ENCODE measurements at places on chromosomes 2 and 18.

GRCh38 chr2:74436111-74436805 lies 5.5 kb downstream of the RTKN start:
- no peak for DNase-seq
- H3K27me3 ChIP-seq: peaks cover 25% of the 10 kb centered on the region
- peaks cover 11% of the 10 kb centered on the region for H3K4me1 ChIP-seq
- no peak overlapping the region for H3K27ac ChIP-seq
- no peaks in the 10 kb centered on the region for H3K36me3 ChIP-seq

- no peaks in the 10 kb centered on the region for H3K36me3 ChIP-seq
- no peak overlapping the region for H3K27ac ChIP-seq
- DNase-seq: no peak
- H3K27me3 ChIP-seq: no peaks in the 10 kb centered on the region
Measured at GRCh38 chr18:58349650-58350049, 279.2 kb downstream of the ALPK2 start.

DNA sequence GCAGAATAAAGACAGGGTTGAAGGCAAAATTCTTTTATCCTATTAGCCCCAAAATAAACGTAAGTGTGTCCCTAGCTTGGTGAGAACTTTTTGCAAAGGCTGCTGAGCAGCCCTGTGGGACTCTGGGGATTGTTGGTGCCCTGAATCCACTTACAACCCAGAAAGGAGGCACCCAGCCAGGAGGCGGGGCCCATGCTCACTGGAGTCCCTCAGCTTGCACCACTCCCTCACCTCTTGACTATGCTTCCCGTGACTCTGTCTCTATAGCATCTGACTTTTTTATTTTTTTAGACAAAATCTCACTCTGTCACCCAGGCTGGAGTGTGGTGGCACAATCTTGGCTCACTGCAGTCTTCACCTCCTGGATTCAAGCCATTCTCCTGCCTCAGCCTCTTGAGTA lies 15.8 kb upstream of the COL6A3 start:
- no peaks in the 10 kb centered on the region for H3K36me3 ChIP-seq
- peaks cover 97% of the 10 kb centered on the region for H3K4me1 ChIP-seq
- H3K27ac ChIP-seq: no peak overlapping the region
- H3K4me3 ChIP-seq: no peak overlapping the region
- peak; percentile 63 for DNase-seq

- peak overlapping the region; percentile 66 for H3K27ac ChIP-seq
- H3K4me1 ChIP-seq: peaks cover 6% of the 10 kb centered on the region
- H3K27me3 ChIP-seq: no peaks in the 10 kb centered on the region
- no peak for DNase-seq
Measured at GRCh38 chr2:179963626-179964025, 43.5 kb downstream of the CWC22 start.

- H3K36me3 ChIP-seq: no peaks in the 10 kb centered on the region
- H3K4me1 ChIP-seq: no peaks in the 10 kb centered on the region
- H3K27ac ChIP-seq: no peak overlapping the region
- no peak for DNase-seq
Measured at GRCh38 chr2:5921081-5921642, 229.0 kb downstream of the SOX11 start.

GRCh38 chr2:26472821-26473655 lies 4.9 kb downstream of the OTOF start:
- H3K27me3 ChIP-seq: no peaks in the 10 kb centered on the region
- no peak overlapping the region for H3K27ac ChIP-seq

GRCh38 chr2:240142256-240142775 lies 1.9 kb upstream of the OTOS start:
- DNase-seq: no peak
- no peaks in the 10 kb centered on the region for H3K36me3 ChIP-seq
- no peak overlapping the region for H3K27ac ChIP-seq
- no peaks in the 10 kb centered on the region for H3K27me3 ChIP-seq

GRCh38 chr2:26627350-26628105 lies 13.6 kb downstream of the CIB4 start:
- H3K4me1 ChIP-seq: no peaks in the 10 kb centered on the region
- peaks cover 3% of the 10 kb centered on the region for H3K27me3 ChIP-seq
- no peak overlapping the region for H3K4me3 ChIP-seq
- H3K36me3 ChIP-seq: no peaks in the 10 kb centered on the region
- DNase-seq: no peak

GRCh38 chr2:207515671-207516070 lies 14.1 kb upstream of the CREB1 start:
- H3K4me1 ChIP-seq: peaks cover 44% of the 10 kb centered on the region
- no peaks in the 10 kb centered on the region for H3K36me3 ChIP-seq
- H3K27ac ChIP-seq: peak overlapping the region; percentile 62

- H3K27ac ChIP-seq: no peak overlapping the region
- no peaks in the 10 kb centered on the region for H3K27me3 ChIP-seq
- DNase-seq: no peak
- no peak overlapping the region for H3K4me3 ChIP-seq
Measured at GRCh38 chr2:9050122-9050809, 46.8 kb upstream of the MBOAT2 start.

DNA sequence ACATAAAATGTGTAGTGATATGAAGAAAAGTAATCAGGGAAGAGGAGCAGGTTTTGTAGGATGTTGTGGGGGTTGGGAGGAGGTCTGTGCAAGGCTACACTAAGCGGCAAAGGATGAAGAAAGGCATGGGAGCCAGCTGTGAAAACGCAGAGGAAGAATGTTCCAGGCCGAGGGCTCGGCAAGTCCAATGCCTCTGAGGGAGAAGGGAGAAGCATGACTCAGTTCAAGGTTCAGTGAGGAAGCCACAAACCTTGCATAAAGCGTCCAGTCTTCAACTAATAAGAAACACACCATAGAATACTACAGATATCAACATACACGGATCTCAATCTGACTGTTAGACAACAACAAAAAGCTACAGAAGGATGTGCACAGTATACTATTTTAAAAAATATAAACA lies 16.2 kb downstream of the EPB41L3 start:
- H3K4me3 ChIP-seq: no peak overlapping the region
- H3K27ac ChIP-seq: no peak overlapping the region
- H3K4me1 ChIP-seq: peaks cover 2% of the 10 kb centered on the region
- no peaks in the 10 kb centered on the region for H3K36me3 ChIP-seq
- no peak for DNase-seq
- peaks cover 23% of the 10 kb centered on the region for H3K27me3 ChIP-seq

DNA sequence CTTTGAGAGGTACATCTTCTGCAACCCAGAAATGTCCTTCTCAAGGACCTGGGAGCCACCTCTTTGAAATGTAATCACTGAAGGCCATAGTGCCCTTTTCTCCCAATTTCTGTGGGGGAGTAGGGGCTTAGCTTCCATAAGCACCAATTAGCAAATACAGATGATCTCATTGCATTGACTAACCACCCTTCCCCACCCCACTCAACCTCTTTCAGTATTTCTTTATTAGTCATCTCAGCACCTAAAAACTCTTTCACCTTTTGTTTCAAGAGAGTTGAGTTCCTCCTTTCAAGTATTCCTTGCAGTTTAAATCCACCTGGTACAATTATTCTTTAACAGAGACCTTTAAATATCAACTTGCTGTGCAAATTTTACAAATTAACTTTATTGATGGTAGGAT lies 1011.8 kb upstream of the CDH2 start:
- no peak overlapping the region for H3K27ac ChIP-seq
- H3K4me3 ChIP-seq: no peak overlapping the region
- no peaks in the 10 kb centered on the region for H3K36me3 ChIP-seq
- H3K4me1 ChIP-seq: no peaks in the 10 kb centered on the region
- no peaks in the 10 kb centered on the region for H3K27me3 ChIP-seq

DNA sequence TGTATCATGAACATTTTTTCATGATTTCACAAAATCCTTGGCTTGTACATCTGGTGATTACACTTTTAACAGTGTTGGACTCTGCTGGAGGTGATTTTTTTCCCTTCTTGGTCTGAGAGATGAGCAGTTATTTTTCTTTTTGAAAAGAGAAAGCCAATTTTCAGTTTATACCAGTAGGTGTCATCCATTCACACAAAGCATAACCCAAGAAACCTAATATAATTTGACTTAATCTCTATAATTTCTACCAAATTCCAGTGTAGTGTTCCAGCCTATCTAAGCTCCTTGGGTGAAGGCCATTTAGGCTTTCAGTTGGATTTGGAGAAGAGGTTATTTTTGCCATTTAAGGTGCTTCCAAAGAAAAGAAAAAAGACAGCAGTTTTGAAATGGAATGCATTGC lies 7.7 kb upstream of the ICOS start:
- DNase-seq: no peak
- peaks cover 43% of the 10 kb centered on the region for H3K4me1 ChIP-seq
- H3K36me3 ChIP-seq: peaks cover 15% of the 10 kb centered on the region
- no peak overlapping the region for H3K27ac ChIP-seq

GRCh38 chr2:181741756-181742155 lies 61.4 kb upstream of the NEUROD1 start:
- H3K27me3 ChIP-seq: no peaks in the 10 kb centered on the region
- H3K27ac ChIP-seq: no peak overlapping the region
- no peaks in the 10 kb centered on the region for H3K36me3 ChIP-seq
- H3K4me3 ChIP-seq: no peak overlapping the region
- no peak for DNase-seq

GRCh38 chr2:6909431-6910385 lies 7.5 kb upstream of the RNF144A start:
- H3K4me1 ChIP-seq: peaks cover 89% of the 10 kb centered on the region
- peak overlapping the region; percentile 65 for H3K4me3 ChIP-seq
- DNase-seq: peak; percentile 64
- H3K27ac ChIP-seq: peak overlapping the region; percentile 100
- no peaks in the 10 kb centered on the region for H3K27me3 ChIP-seq

GRCh38 chr2:53787614-53788289 lies 908 bp downstream of the ERLEC1 start:
- H3K27me3 ChIP-seq: no peaks in the 10 kb centered on the region
- peak overlapping the region; percentile 95 for H3K4me3 ChIP-seq
- peak overlapping the region; percentile 89 for H3K27ac ChIP-seq
- DNase-seq: peak; percentile 31
- H3K4me1 ChIP-seq: peaks cover 47% of the 10 kb centered on the region

- no peak overlapping the region for H3K27ac ChIP-seq
- no peak for DNase-seq
- H3K4me3 ChIP-seq: no peak overlapping the region
- no peaks in the 10 kb centered on the region for H3K27me3 ChIP-seq
- H3K36me3 ChIP-seq: no peaks in the 10 kb centered on the region
Measured at GRCh38 chr2:34991508-34992274, 1363.9 kb upstream of the CRIM1 start.

DNA sequence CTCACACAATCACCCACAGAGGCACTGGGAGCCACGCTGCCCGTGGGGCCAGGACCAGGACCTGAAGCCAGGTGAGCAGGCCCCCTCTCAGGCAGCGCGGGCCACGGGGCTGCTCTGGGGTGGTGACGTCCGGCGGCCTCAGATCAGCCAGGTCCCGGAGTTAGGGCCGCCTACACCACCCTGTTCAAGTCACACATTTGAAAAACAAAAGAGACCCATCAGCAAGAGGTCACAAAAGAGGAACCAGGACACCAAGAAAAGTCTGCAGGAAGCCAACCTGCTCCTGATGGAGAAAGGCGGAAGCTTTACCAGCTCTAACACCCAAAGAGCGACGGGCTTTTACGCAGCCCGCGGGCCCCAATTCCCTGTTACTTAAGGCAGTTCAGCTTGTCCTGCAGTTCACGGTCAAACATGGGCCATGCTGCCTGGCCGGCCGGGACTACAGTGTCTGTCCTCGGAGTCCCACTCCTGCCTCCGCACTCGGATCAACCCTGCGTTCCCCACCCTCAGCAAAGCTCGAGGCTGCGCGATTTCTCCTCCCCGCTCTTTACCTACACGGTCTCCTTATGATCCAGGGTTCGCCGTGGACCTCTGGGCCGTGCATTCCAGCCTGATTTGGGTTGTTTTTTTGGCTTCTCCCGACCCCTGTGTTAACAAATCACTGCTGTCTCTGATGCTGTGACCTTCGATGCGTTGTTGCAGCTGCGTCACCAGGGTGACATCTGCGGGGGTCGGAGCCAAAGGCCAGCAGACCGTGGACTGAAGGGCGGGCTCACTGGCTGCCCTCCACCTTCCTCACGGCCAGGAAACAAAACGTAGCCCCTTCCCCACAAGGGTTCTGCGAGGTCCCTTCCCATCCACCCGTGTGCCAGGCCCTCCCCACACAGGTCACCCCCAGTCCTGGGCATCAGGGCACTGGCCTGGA lies 31.0 kb downstream of the SNORC start:
- no peak overlapping the region for H3K4me3 ChIP-seq
- no peaks in the 10 kb centered on the region for H3K27me3 ChIP-seq
- no peak for DNase-seq
- H3K36me3 ChIP-seq: no peaks in the 10 kb centered on the region
- peaks cover 8% of the 10 kb centered on the region for H3K4me1 ChIP-seq

DNA sequence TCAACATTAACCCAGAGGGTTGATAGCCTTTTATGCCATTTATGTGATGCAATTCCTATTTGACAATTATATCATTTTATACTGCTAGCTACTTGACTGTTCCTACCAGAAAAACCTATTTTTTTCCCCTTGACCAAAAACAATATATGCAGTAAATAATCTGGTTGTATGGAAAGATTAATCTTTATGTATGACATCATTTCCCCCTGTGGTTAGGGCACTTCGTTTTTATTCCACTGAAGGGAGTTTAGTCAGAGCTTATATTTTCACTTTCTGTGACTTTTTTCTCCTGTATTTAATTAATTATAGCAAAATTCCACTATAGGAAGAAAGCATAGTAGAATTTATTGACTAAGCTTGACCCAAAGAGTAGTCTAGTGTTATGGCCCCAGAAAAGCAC lies 107.6 kb downstream of the HAUS1 start:
- DNase-seq: no peak
- H3K27me3 ChIP-seq: no peaks in the 10 kb centered on the region
- peak overlapping the region; percentile 81 for H3K27ac ChIP-seq
- peaks cover 8% of the 10 kb centered on the region for H3K36me3 ChIP-seq

DNA sequence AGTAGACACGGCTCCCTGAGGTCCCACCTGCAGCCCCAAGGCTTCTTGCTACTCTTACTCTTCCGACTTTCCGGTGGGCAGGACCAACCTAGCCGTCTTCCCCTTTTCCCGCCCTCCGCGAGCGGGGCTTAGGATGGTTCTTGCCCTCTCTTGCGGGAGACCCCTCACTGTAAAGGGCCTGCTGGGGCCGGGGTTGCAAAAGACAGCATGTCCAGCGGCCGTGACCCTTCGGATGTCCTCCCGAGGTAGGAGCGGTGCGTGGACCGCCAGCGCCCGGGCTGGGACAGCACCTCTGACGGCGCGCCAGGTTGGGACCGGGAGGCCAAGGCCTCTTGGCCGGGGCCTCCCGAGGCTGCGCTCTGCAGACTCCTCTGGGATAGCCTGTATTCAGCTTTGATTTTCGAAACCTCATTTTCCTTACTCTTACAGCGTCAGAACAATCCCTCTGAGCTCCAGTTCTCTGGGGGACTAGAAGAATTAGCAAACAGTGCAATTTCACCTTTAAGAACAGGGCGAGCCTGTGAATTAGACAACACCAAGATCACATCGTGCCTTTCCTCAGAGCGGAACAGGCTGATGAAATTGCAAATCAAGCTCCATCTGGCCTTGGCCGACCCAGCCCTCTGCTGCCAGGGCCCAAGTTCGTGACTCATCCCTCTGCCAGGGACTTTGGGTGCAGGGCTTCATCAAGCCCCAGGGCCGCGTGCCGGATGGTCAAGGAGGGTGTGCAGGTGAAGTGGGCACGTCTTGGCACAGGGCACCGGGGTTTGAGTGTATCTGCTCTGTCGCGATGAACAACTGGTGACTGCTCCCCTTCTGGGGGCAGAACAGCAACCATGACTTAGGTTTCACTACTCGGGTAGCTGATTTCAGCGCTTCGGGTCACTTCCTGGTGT lies 777 bp downstream of the MOCOS start:
- H3K4me3 ChIP-seq: peak overlapping the region; percentile 73
- H3K4me1 ChIP-seq: peaks cover 3% of the 10 kb centered on the region
- H3K27me3 ChIP-seq: peaks cover 20% of the 10 kb centered on the region
- H3K27ac ChIP-seq: no peak overlapping the region
- DNase-seq: no peak

- no peak for DNase-seq
- H3K4me3 ChIP-seq: no peak overlapping the region
- no peaks in the 10 kb centered on the region for H3K36me3 ChIP-seq
- no peak overlapping the region for H3K27ac ChIP-seq
Measured at GRCh38 chr2:199861132-199861774, 10.3 kb upstream of the FTCDNL1 start.
